ENCODE measurements at places on chromosomes 6 and 20.

- no peak for DNase-seq
Observed at GRCh38 chr20:57677584-57677982, 32.2 kb downstream of the PMEPA1 start.

GRCh38 chr6:45927421-45928320 is 88.0 kb downstream of the CLIC5 start:
- no peak for DNase-seq

DNA sequence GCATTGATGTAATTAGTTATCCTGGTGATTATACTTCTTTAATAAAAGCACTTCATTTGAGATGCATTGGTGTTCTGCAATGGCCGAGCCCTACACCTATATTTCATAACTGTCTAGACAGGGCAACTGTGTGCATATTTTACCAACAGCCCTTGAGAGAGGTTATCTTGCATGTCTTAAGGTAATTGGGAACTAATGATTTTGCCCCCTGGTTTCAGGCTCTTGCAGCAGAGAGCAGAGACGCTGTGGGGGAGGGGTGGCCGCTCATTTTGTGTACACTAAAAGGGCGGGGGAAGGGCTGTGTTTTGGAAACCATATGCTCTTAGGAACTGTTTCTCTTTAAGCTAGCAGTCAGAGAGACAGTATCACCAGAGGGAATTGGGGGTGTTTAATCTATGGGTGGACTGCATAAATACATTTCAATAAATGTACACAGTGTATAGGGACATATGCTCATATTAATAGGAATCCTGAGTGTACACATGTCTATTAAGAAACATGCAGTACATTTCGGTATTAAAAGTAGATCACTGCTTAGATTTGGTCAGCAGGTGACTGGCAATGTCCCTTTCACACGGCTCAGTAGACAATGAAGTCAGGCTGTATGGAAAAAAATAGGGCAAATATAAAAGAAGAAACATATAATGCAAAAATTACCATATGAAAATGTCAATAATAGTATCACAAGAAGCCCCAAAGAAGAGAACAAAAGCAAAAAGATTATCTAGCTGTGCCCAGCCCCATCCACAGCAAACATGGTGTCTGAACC is 402.9 kb upstream of the CITED2 start:
- no peak for DNase-seq

- peak; percentile 65 for DNase-seq
Observed at GRCh38 chr6:118542184-118542952, 5.7 kb upstream of the PLN start.

GRCh38 chr6:89775150-89775549 is 44.4 kb downstream of the MDN1 start:
- DNase-seq = peak; percentile 18

DNA sequence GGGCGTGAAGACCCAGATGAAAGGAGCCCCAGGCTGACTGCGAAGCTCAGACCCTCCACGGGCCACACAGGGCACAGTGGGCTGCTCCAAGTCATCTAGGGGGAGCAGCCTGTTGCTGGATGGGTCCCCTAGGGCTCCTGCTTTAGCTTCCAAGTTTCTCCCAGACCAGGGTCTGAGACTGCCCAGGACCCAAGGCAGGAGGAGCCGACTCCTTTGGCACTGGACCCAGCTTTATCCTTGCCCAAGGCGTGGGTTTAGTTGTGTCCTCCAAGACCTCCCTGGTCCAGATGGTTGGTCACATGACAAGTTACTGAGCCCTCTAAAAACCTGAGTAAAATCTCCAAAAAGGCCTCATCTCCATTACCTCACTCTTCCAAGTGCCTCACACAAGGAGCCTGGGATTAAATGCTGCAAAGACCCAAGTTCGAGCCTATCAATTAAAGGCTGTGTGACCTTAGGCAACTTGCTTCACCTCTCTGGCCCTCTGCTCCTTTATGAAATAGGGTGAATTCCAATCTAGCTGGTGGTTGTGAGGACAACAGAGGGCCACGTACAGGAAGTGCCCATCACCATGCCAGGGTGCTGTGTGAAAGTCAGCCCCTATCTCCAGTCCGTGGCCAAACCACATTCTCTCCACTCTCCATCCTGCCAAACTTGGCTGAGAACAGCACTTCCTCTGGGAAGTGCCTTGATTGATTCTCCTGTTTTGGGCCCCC is 2.5 kb downstream of the NECAB3 start:
- no peak for DNase-seq

Measured in iris pigment epithelial cell (primary cell).